Endothelial cell (in vitro differentiated cells): ENCODE measurements at places on chromosomes 12 and 14. TPM values are rescaled to one million over a fixed set of nuclear protein-coding genes. Genes with fewer than 3 reads are reported as not detected.

- no peaks in the 10 kb centered on the region for H3K27me3 ChIP-seq
- DNase-seq = peak; percentile 39
- H3K27ac ChIP-seq = no peak overlapping the region
- no peaks in the 10 kb centered on the region for H3K4me1 ChIP-seq
- no peak overlapping the region for H3K4me3 ChIP-seq
These were observed 6.9 kb upstream of the NTS start for GRCh38 chr12:85866986-85867776.

DNA sequence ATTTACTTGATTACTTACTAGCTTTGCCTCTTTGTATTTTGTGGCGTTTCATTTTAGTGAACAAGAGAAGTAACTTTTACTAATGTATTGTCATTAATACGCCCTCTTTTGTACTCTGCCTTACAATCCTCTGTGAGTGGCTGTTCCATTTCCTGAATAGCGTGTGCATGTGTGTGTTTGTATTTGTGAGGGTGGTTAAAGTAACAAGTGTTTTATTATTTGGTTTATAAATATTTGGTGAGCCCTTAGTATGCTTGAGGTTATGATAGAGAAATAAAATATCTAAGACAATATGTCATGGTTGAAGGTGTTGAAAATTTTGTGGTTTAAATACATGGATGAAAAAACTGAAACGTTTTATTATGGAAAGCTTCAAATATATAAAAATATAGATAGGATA is 71.7 kb upstream of the REP15 start:
- H3K27me3 ChIP-seq = peaks cover 2% of the 10 kb centered on the region
- peaks cover 4% of the 10 kb centered on the region for H3K4me1 ChIP-seq
- DNase-seq = no peak
- peaks cover 3% of the 10 kb centered on the region for H3K36me3 ChIP-seq
- H3K27ac ChIP-seq = no peak overlapping the region

GRCh38 chr12:52629281-52630007 is 11.1 kb upstream of the KRT73 start:
- H3K4me3 ChIP-seq = no peak overlapping the region
- H3K27ac ChIP-seq = no peak overlapping the region
- H3K27me3 ChIP-seq = peaks cover 2% of the 10 kb centered on the region
- DNase-seq = no peak
- H3K4me1 ChIP-seq = peaks cover 13% of the 10 kb centered on the region

DNA sequence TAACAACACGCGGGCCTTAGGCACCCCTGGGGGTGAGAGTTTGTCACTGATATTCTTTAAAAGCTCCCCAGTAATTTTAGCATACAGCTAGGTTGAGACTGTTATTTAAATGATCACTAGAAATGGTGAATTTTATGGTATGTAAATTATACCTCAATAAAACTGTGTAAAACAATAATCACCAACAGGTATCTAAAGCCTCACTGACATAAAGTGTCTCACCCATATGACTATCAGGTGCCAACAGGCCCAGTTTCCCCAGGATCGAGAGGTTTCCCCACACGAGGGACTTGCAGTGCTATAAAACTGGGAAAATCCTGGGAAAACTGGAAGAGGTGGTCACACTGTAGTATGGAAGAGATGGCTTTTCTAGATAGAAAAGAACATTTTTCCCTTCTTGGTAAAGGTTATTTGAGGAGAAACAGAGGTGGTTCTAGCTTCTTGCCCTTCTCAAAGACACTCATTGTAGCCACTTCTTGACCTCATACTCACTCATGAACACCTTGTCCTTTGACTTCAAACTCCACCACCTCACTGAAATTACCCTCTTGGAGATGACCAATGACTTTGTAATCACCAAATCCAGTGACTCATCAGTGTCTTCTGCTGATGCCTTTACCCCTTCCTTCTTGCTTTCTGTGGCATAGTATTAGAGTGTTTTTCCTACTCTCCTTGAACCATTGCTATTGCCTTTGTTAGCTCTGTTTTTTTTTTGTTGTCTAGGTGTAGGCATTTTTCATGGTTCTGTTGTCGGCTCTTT is 24.8 kb upstream of the NUBPL start:
- H3K27ac ChIP-seq = no peak overlapping the region
- H3K36me3 ChIP-seq = no peaks in the 10 kb centered on the region
- DNase-seq = no peak
- H3K4me3 ChIP-seq = no peak overlapping the region

Gene FUT8
- total RNA-seq = 65.4 TPM

Gene NFE2
- 0.49 TPM for total RNA-seq

Gene CLEC14A
- total RNA-seq = 5.1 TPM

Gene LBHD2
- not detected for total RNA-seq
